ENCODE measurements at places on chromosomes 4 and X.

- no peak for DNase-seq
These were observed 13.9 kb downstream of the ALB start for GRCh38 chr4:73417973-73418372.

DNA sequence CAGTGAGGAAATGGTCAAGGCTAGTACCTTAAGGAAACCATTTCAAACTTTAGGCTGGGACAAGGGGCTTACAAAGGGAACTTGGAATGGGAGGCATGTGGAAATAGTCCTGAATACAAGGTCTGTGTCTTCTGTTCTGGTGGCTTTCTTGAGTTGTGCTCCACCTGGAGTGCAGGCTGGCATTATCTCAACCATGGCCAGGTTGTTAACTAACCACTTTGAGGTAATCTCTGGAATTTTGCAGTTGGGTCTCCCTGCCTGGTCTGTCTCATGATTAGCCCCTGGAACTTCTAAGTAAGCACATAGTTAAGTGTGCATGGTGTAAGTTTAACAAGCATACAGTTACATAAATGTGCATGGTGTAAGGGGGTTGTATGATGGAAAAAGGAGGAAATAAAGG, 77.5 kb downstream of the PCDH18 start:
- DNase-seq = no peak

GRCh38 chr4:3013839-3014350, 50.5 kb downstream of the GRK4 start:
- DNase-seq = no peak

GRCh38 chrX:74450803-74451449, 29.6 kb downstream of the SLC16A2 start:
- DNase-seq = no peak

- no peak for DNase-seq
These were observed 28.5 kb downstream of the SRPX start for GRCh38 chrX:38192007-38192810.

Measured in COR-L47 (cell line).